Bronchial epithelial cell (primary cell): ENCODE measurements at places on chromosomes 13 and 19. TPM values are rescaled to one million over a fixed set of nuclear protein-coding genes. Genes with fewer than 3 reads are reported as not detected.

DNA sequence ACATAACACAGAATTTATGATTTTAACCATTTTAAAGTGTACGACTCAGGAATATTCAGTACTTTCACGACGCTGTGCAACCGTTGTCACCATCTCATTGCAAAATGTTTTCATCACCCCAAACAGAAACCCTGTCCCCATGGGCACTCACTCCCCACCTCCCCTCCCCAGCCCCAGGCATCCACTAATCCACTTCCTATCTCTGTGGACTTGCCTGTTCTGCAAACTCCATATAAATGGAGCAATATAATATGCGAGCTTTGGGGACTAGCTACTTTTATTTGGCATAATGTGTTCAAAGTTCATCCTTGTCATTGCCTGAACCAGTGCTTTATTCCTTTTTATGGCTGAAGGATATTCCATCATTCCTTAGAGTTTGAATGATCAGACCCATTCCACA, 7.3 kb upstream of the INSR start:
- DNase-seq: no peak

DNA sequence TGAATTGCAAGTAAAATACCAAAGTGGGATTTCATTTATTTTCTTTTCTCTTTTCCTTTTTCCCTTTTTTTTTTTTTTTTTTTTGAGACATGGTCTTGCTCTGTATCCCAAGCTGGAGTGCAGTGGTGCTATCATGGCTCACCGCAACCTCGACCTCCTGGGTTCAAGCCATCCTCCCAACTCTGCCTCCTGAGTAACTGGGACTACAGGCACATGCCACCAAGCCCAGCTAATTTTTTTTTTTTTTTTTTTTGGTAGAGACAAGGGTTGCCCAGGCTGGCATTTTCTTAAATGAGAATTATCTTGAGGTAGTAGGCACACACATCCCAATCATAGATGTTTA, 68.5 kb upstream of the GPR183 start:
- DNase-seq: no peak

GRCh38 chr19:7200736-7201135, 93.5 kb downstream of the INSR start:
- DNase-seq: no peak

DNA sequence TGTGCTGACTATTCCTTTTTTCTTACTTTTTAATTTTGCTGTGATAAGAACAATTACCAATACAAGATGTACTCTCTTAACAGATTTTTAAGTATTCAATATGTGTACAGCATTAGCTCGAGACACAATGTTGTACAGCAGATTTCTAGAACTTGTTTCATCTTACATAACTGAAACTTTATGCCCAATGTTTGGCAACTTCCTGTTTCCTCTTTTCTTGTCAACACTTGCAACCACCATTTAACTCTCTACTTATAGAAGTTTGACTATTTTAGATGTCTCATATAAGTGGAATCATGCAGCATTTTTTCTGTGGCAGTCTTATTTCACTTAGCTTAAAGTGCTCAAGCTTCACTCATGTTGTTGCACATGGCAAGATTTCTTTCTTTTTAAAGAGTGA, 1426.8 kb downstream of the SLITRK5 start:
- peak; percentile 67 for DNase-seq

DNA sequence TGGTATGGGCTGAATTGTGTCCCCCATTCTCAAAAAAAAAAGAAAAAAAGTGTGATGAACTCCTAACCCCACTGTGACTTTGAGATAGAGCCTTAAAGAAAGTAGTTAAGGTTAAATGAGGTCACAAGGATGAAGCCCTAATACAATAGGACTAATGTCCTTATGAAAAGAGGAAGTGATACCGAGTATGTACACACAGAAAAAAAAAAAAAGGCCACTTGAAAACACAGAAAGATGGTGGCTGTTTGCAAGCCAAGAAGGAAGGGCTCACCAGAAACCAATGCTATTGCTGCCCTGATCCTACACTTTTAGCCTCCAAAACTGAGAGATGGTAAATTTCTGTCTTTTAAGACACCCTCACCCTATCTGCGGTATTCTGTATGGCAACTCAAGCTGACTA, 955.6 kb downstream of the PCDH17 start:
- DNase-seq: no peak

DNA sequence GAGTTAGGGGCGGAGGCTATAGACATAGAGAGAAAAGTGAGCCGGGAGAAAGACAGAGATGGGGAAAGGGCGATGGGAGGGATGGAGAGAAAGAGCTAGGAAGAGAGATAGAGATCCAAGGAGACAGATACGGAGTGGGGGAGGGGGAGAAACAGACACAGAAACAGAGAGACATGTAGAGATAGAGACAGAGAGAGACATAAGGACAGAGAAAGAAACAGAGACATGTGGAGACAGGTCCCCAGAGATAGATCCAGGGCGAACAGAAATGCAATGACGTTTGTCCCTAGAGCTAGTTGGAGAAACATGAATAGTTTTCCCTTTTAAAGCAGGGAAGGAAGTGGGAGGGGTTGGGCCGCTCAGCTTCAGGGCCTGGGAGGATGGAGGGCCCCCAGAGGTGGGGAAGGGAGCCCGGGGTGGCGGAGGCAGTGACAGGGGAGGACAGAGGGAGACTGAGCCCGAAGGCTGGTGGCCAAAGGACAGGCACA, 4.6 kb downstream of the PPP1R14A start:
- DNase-seq: peak; percentile 80

DNA sequence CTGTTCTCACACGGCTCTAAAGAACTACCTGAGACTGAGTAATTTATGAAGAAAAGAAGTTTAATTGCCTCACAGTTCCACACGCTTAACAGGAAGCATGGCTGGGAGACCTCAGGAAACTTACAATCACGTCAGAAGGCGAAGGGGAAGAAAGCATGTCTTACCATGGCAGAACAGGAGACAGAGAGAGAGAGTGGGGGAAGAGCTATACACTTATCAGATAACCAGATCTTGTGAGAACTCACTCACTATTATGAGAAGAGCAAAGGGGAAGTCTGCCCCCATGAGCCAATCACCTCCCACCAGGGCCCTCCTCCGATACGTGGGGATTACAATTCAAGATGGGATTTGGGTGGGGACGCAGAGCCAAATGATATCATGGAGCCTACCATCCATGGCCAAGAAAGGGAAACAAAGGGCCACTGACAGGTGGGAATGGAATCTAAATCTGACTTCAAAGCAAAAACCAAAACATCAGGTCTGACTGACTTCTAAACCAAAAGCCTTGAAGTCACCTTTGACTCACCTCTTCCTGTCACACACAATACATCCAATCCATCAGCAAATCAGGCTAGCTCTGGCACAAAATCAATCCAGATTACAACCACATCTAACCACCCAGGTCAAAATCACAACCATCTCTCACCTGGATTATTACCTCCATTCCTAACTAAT, 189.7 kb downstream of the ENOX1 start:
- peak; percentile 1 for DNase-seq

DNA sequence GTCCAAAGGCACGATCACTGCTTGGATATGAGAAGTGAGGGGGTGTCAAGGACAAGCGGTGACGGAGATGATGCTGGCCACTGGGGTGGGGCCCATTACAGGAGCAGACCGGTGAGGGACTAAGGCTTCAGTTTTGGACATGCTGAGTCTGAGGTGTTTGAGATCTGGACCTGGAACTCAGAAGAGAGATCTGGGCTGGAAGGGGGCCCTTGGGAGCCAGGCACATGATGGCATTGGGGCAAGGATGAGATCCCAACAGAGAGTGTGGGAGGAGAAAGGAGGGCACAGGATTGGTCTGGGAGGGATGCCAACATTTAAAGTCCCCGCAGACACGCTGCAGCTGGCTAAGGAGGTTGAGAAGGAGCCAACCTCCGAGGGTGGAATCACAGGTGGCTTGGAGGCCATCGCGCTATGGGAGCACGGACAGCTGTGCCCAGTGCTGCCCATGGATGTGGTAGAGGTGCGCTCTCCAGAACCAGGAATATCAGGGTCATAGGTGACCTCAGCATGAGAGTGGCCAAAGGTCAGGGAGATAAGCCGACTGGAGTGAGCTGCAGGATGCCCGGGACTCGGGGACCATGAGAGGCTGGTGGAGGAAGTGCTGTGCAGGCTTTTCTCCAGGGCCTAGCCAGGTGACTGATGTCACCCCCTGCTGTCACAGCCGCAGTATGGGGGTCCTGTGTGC, 21.8 kb downstream of the DHRS12 start:
- no peak for DNase-seq

- no peak for DNase-seq
These were observed at the start of gene IL4I1 for GRCh38 chr19:49896863-49897621. Gene IL4I1, minus strand, starts transcription at chr19:49896887. Its CDS starts 727 bp downstream, at chr19:49896160.

Gene TMEM143
- 0.79 and 1.4 TPM in 2 replicates for total RNA-seq

Gene ZNF383
- 6.8 and 9.5 TPM in 2 replicates for total RNA-seq

Gene ELF1
- total RNA-seq: 57.7 and 71.3 TPM in 2 replicates

Gene ZIC5
- total RNA-seq: not detected in 2 replicates

Gene LRRC63
- not detected in 2 replicates for total RNA-seq

Gene KLK14
- total RNA-seq: not detected in 2 replicates

Gene KCNC3
- 0.13 TPM in 1 of 2 replicates, not detected in the other for total RNA-seq
